ENCODE measurements at places on chromosomes 1 and 21.

DNA sequence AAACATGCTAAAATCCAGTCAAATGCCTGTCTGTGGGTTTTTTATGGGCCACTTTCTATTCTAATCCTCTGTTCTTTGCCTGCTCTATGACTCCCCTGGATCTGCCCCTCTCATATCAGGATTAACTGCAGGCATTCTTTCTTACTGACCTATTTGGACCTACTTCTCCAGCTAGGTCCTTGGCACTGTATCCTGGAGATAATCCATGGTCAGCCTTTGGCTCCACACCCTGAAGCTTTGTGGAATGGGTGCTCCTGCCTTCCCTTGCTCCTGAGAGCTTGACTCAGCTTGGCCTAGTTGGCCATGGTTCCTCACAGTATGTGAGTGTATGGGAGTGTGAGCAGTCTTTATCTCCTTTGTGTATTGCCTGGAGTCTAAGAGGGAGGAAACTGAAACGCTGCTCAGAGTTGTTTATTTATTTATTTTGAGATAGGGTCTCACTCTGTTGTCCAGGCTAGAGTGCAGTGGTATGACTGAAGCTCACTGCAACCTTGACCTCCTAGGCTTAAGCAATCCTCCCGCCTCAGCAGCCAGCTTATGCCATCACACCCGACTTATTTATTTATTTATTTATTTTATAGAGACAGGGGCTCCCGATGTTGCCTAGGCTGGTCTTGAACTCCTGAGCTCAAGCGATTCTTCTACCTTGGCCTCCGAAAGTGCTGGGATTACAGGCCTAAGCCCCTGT lies 28.7 kb upstream of the CDC14A start:
- no peak for DNase-seq

DNA sequence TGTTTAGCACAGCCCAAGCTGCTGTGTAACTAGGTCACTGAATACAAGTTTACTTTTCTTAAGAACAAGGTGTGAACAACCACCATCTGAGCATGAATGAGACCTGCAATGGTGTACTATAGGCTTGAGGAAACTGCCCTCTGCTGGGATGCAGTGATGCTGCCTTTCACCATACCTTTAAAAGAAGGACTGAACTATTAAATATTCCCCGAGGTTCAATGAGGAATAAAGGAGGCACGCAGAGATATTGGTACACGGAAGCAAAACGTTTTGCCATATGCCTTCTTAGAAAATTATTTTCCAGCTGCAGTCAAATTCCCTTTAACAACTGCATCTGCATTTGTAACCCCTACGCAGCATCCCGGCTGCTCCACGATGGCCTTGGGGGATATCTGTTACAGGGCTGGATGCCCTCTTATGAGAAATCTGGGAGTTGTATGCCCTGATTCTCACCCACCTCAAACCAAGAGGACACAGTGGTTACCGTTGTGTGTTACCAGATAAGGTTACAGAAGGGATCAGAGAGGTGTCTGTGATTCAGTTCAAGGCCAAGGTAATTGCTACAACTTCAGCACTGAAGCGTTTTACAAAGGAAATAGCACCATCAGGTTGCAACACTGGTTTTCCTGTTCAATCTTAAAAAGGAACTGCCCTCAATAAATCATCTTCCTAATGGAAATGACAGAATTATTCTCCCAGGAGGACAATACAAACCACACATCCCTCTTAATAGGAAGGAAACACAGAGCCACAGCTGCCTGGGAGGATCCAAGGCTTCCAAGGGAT lies 470.5 kb downstream of the LTN1 start:
- peak; percentile 37 for DNase-seq

GRCh38 chr1:208652296-208653160 lies 408.3 kb upstream of the PLXNA2 start:
- peak; percentile 78 for DNase-seq

- no peak for DNase-seq
These were observed 138.4 kb downstream of the ADSS2 start for GRCh38 chr1:244313346-244313745.

DNA sequence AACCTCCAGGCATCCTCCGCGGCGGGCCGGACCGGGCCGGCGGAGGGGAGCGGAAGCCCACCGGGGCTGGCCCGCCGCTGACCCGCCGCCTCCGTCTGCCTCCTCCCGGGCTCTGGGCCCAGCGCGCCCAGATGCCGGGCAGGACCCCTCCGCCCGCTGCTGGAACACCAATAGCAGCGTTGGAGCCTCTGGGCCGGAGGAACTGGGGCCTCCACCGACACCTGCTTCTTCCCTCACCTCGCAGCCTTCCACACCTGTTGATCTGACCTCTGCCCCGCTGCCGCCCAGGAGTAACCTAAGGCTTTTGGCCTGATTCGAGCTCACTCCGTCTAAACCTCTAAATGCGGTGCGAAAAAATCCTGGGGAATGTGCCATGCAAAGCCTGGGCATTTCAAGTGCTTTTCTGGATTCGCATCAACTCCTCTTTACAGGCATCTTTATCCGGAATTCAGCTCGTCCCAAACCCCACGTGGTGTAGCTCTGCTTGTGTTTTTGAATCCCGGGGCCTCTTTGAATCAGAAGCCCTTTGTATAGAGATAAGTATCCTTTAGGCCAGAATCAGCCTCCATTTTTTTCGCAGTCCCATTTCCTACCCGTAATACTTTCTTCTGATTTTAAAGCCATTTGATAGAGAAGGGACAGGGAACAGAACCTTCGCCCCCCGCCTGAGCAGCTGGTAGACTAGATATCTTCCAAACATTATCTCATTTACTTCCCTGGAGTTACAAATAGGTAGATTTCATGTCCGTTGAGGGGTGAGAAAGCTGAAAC lies 680 bp upstream of the CNN3 start:
- peak; percentile 62 for DNase-seq

DNA sequence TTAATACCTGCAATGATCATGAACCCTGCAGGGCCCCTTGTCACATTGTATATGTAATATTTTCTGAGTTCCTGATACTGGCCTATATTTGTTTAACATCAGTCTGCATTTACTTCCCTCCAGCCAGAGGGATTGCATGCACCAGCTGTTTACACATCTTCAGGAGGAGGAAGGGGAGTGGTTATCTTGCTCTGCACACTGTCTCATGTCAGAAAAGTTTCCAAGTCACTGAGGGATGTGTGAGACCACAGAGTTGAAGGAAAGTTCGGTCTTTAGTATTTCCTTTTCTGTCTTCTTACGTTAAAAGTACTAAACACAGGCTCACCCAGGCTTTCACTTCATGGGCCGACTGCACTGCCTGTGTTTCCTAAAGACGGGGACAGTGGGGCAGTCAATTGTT lies 574.1 kb downstream of the LMO4 start:
- no peak for DNase-seq

DNA sequence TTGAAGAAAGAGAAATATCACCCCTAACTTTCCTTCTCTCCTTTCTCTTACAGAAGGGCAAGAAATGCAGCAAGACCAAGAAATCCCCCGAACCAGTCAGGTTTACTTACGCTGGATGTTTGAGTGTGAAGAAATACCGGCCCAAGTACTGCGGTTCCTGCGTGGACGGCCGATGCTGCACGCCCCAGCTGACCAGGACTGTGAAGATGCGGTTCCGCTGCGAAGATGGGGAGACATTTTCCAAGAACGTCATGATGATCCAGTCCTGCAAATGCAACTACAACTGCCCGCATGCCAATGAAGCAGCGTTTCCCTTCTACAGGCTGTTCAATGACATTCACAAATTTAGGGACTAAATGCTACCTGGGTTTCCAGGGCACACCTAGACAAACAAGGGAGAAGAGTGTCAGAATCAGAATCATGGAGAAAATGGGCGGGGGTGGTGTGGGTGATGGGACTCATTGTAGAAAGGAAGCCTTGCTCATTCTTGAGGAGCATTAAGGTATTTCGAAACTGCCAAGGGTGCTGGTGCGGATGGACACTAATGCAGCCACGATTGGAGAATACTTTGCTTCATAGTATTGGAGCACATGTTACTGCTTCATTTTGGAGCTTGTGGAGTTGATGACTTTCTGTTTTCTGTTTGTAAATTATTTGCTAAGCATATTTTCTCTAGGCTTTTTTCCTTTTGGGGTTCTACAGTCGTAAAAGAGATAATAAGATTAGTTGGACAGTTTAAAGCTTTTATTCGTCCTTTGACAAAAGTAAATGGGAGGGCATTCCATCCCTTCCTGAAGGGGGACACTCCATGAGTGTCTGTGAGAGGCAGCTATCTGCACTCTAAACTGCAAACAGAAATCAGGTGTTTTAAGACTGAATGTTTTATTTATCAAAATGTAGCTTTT lies 2.4 kb downstream of the CCN1 start:
- peak; percentile 92 for DNase-seq

DNA sequence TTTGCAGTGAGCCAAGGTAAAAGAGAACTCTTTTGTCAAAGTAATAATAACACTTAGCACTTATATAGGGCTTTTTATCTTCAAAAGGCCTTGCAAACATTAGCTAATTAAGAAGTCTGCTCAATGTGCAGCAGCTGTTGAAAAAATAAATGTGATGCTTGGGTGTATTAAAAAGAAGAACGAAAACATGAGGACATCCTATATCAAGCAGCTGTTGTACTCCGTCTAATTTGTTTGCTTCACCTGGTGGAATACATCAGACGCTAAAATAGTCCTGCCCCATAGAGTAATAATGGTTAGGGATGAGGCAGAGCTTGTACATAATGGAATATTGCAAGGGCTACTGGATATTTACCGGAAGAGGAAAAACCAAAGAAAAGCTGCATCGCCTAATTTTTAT lies 299.5 kb downstream of the ST6GALNAC3 start:
- no peak for DNase-seq

GRCh38 chr1:13797397-13797796 lies 97.4 kb downstream of the PRDM2 start:
- DNase-seq: no peak

GRCh38 chr1:187236676-187237075 lies 407.9 kb downstream of the PLA2G4A start:
- DNase-seq: no peak

- DNase-seq: peak; percentile 95
These were observed 888 bp downstream of the HES5 start for GRCh38 chr1:2528966-2529783.

DNA sequence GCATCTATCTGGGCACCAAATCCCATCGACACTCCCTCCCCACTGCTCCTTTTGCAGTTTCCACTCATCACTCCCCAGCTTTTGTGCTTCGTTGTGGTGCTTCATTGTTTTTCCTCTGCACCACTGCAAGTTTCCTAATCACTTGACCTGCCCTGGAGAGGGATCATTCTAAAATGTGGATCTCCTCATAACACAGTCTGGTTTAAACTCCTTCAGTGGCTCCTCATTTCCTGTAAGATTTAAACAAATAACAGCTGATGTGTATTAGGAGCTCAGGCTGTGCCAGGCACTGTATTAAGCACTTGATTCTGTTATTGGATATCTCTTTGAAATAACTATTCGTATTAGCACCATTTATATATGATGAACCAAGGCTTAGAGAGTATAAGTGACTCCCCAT lies 51.3 kb downstream of the MAP10 start:
- DNase-seq: no peak

- DNase-seq: no peak
These were observed 21.7 kb upstream of the ABCD3 start for GRCh38 chr1:94396356-94397010.

GRCh38 chr1:194940336-194941030 lies 1667.8 kb downstream of the KCNT2 start:
- DNase-seq: no peak

DNA sequence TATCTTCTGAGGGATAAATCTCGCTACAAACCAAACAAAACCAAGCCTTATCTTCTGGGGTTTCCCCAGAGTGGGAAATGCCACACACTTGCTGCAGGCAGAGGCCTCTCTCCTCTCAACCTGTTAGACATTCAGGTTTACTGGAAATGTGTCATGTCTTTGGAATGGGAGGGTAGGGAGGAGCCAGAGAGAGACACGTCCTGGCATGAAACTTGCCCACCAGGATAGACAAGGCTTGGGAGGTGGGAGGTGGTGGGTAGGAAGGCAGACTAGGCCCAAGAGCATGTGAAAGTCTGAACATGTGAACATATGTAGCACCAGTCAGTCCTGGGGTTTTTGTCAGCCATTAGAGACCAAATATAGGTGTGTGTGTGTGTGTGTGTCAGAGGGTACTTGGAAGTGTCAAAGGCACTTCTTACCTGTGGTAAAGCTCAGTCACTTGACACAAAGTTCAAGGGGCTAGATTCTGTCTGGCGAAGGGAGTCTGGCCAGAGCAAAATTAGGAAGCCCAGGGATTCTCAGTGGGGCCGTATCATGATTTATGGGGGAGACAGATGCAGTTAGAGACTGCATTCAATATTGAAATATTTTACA lies 32.4 kb upstream of the PIGC start:
- DNase-seq: no peak

DNA sequence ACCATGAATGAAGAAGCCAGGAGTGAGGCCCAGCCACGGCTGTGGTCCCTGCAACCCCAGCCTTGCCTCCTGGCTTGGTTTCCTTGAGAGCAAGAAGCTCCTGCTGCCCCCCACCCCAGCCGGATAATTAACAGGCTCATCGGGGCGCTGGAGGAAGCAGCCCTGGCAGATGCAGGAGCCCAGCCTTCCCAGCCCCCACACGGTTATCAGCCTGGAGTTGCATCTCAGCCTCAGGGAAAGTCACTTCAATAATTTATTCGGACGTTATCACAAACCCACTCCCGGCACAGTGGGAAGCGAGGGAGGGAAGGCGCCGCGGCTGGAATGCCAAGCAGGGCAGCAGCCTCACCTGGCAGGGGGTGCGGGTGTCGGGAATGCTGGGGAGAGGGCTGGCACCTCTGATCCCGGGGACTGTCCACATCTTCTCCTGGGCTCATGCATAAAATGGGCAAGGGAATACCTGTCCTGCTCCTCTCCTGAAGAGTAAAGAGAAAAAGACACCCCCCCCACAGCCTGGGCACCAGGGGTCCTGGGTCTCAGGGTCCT lies 43.3 kb upstream of the LRP8 start:
- DNase-seq: no peak

DNA sequence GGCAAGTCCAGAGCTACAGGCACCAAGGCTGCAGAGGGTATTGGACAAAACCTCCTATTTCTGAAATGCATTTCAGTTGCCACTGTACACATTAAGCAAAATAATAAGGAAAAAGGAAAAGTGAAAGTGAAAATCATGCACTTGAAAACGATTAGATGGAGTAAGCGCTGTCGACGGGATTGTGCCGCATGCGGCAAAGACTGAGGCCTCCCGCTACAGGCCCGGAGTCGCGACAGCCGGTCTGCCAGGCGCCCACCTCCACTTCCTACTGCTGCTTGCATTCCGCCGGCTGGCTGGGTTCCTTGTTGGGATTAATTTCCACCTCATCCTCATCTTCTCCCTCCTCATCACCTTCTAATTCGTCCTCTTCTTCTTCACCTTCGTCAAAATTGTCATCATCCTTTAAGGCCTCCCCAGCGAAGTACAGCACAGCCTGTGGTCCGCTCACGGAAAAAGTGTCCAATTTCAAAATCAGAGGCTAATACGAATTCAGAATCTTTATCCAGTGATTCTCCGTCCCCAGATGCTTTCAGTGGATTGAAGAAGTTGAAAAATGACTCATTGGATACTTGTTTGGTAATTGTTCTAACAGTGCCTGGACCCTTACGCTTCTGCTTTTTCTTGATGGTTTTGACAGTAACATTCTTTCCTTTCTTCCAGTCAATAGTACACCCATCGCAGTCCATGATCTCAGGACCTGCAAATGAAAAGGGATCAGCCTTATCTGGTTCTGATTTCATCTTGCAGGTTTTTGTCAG lies 38.0 kb downstream of the CD58 start:
- DNase-seq: no peak

GRCh38 chr1:61372944-61373343 lies 290.6 kb downstream of the NFIA start:
- DNase-seq: no peak
